ENCODE measurements at places on chromosomes 4 and X. TPM values are rescaled to one million over a fixed set of nuclear protein-coding genes. Genes with fewer than 3 reads are reported as not detected.

Gene LAGE3
- 3.6 TPM for total RNA-seq

DNA sequence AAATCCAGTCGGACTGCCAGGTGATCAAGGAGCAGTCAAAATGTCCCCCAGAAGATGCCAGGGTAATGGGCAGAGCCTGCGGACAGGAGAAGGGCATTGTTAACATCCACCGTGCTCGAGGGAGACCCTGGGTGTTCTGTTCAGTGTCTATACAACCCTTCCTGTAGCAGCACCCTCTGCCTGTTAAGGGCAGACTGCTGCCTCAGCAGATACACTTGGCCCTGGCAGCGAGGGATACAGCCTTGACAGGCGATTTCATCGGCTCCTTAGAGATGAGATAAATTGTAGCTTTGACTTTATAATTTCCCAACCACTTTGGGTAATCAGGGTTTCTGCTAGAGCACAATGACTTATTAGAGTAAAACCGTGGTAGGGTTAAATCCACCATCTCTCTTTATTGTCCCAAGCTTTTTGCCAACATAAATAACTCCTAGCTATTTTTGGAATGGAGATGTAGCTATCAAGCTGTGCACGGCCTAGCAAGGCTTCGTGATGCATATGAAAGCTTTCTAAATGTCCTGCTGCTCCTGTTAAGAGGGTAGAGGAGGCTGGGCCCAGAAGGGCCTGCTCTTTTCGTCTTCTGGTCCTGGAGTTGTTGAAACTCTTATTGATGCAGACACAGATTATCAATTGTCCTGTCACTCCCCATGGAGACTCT lies 195.9 kb downstream of the CPEB2 start:
- DNase-seq: peak; percentile 5
- H3K27me3 ChIP-seq: peaks cover 6% of the 10 kb centered on the region
- no peaks in the 10 kb centered on the region for H3K36me3 ChIP-seq
- peaks cover 2% of the 10 kb centered on the region for H3K4me1 ChIP-seq

GRCh38 chrX:125096469-125096868 lies 223.2 kb upstream of the TEX13C start:
- no peaks in the 10 kb centered on the region for H3K27me3 ChIP-seq
- DNase-seq: no peak
- no peaks in the 10 kb centered on the region for H3K4me1 ChIP-seq
- no peaks in the 10 kb centered on the region for H3K36me3 ChIP-seq
- H3K4me3 ChIP-seq: no peak overlapping the region

GRCh38 chrX:74422576-74423288 lies 1.4 kb downstream of the SLC16A2 start:
- H3K4me3 ChIP-seq: peak overlapping the region; percentile 58
- H3K4me1 ChIP-seq: peaks cover 4% of the 10 kb centered on the region
- DNase-seq: peak; percentile 66
- H3K36me3 ChIP-seq: no peaks in the 10 kb centered on the region

Gene ASMT
- total RNA-seq: not detected

DNA sequence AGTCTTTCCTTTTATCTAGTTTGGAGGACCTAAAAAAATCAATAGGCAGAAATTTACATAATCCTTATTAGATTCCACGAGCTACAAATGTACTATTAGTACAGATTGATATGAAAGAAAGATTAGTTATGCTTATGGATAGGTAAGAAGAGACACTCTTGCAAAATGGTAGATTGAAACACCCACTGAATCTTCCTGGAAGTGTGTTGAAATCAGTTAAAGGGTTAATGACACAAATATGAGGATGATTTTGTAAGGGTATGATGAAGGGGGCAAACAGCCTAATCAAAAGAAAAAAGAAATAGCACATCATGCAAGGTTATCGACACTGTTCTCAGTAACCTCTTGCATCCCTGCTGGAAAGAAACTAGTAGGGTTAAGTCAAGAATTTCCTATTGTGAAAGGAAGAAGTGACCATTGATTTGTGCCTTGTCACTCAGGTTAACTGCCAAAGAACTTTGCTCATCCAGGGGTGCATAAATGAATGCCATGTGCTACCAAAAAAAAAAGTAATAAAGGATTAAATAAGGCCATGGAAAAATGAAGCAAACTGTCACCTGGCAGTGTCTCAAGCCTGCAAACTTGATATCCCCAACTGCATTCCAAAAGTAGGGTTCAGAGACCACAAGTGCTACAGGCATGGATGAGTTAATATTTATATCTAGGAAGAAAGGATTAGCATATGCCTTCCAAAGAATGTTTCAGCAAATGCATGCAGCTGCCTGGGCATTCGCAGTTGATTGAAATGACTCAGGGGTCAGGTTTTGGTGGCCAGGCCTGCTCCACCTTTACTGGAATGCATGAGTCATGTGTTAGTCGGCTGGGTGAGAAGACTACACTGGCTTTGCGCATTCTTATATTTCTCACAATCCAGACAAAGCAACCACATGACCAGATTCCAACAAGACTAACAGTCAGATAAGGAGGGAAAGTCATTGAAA lies 78.3 kb upstream of the ATXN3L start:
- H3K27ac ChIP-seq: peak overlapping the region; percentile 41
- H3K36me3 ChIP-seq: no peaks in the 10 kb centered on the region
- H3K4me3 ChIP-seq: no peak overlapping the region
- peaks cover 4% of the 10 kb centered on the region for H3K4me1 ChIP-seq
- DNase-seq: peak; percentile 100

Gene SLBP
- 66.1 TPM for total RNA-seq

GRCh38 chr4:95910749-95911148 lies 70.9 kb downstream of the PDHA2 start:
- H3K4me1 ChIP-seq: no peaks in the 10 kb centered on the region
- no peak overlapping the region for H3K4me3 ChIP-seq
- H3K36me3 ChIP-seq: no peaks in the 10 kb centered on the region
- no peak overlapping the region for H3K27ac ChIP-seq

DNA sequence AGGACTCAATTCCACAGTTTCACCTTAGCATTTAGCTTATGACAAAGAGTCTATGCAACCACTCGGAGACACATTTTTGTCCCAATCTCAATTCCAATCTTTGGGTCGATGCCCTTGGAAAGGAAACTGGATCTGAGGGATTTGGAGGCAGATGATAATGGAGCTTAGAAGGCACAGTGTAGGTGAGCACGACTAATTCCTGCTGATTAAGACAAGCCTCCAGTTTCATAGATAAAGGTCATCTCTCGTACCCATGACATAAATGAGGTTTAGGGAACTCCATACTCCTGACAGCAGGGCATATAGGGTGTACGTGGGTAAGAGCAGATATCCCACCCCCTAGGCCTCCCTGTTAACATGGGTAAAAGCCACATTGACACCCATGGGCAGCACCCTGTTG lies 24.4 kb upstream of the ZNF718 start:
- H3K27ac ChIP-seq: no peak overlapping the region
- H3K36me3 ChIP-seq: no peaks in the 10 kb centered on the region
- DNase-seq: no peak
- H3K4me3 ChIP-seq: no peak overlapping the region
- H3K27me3 ChIP-seq: no peaks in the 10 kb centered on the region

- H3K4me3 ChIP-seq: peak overlapping the region; percentile 35
- 0 out of 2 replicates have a peak, but pooled peaks cover 2% of the 10 kb centered on the region for H3K4me1 ChIP-seq
- peak overlapping the region; percentile 66 for H3K27ac ChIP-seq
- no peaks in the 10 kb centered on the region for H3K27me3 ChIP-seq
- H3K36me3 ChIP-seq: no peaks in the 10 kb centered on the region
- DNase-seq: peak; percentile 27
These were observed 152.0 kb upstream of the USP9X start for GRCh38 chrX:40933132-40933705.

DNA sequence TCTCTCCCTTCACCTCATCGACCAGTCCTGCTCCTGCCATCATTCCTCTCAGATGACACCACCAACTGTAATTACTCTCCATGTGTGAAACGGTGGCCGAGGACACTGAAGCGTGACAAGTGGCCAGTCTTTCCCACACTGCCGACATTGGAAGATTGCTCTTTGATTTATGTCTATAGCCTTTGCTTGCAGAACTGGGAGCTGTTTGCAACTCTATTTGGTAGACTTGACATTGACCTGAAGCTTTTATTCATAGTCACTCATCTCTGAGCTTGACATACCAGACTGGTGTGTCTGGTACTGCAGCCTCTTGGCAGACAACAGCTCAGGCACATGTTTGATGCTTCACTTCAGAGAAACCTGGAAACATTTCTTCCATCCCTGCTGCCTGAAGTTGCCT lies 121.8 kb upstream of the GALNT7 start:
- no peak overlapping the region for H3K4me3 ChIP-seq
- H3K27ac ChIP-seq: no peak overlapping the region
- peak; percentile 3 for DNase-seq
- H3K36me3 ChIP-seq: no peaks in the 10 kb centered on the region

- H3K27ac ChIP-seq: no peak overlapping the region
- H3K4me3 ChIP-seq: no peak overlapping the region
- no peak for DNase-seq
- no peaks in the 10 kb centered on the region for H3K36me3 ChIP-seq
These were observed 25.4 kb upstream of the HTRA3 start for GRCh38 chr4:8244001-8244757.

GRCh38 chrX:3026074-3026815 lies 15.0 kb upstream of the ARSF start:
- DNase-seq: no peak
- H3K4me1 ChIP-seq: no peaks in the 10 kb centered on the region
- no peak overlapping the region for H3K27ac ChIP-seq
- no peaks in the 10 kb centered on the region for H3K27me3 ChIP-seq

GRCh38 chr4:170853422-170854021 lies 763.8 kb upstream of the AADAT start:
- no peak overlapping the region for H3K4me3 ChIP-seq
- no peaks in the 10 kb centered on the region for H3K4me1 ChIP-seq
- no peak for DNase-seq
- H3K36me3 ChIP-seq: no peaks in the 10 kb centered on the region
- H3K27me3 ChIP-seq: no peaks in the 10 kb centered on the region
- H3K27ac ChIP-seq: no peak overlapping the region

DNA sequence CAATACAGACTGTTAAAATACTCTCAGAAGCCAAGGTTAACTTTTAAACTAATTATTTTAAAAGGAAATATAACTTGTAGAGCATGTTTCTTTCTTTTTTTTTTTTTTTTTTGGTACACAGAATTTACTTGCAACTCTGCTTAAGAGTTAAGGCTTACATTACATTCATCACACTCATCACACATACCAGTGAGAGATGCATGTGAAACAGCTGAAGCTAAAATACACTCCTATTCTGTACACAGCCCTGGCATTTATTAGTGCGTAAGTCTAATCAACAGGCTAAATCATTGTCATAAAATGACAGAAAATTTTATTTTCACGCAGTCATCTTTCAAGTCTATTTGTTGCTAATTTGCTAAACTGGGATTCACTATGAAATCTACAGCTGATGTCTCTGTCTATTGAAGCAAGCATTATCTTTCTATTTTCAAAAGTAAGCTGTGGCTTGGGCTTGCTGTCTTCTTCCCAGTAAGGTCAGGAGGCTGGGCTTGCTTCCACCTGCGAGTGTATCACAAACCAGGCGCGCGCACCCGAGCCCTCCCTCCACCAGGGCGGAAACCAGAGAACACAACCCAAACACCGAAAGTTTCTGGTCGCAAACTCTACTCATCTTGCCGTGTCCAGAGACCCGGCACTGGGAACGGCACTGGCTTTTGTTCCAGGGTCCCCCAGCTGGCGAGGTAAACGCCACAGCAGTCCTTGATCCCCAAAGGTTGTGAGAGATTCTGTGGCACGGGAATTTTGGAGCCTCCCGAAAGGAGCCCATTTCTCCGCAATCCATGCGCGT lies 3.9 kb downstream of the MAML3 start:
- H3K4me3 ChIP-seq: peak overlapping the region; percentile 90
- peak overlapping the region; percentile 95 for H3K27ac ChIP-seq
- H3K27me3 ChIP-seq: no peaks in the 10 kb centered on the region
- no peaks in the 10 kb centered on the region for H3K36me3 ChIP-seq
- peak; percentile 61 for DNase-seq
- H3K4me1 ChIP-seq: no peaks in the 10 kb centered on the region

Gene TRIM75
- not detected for total RNA-seq

DNA sequence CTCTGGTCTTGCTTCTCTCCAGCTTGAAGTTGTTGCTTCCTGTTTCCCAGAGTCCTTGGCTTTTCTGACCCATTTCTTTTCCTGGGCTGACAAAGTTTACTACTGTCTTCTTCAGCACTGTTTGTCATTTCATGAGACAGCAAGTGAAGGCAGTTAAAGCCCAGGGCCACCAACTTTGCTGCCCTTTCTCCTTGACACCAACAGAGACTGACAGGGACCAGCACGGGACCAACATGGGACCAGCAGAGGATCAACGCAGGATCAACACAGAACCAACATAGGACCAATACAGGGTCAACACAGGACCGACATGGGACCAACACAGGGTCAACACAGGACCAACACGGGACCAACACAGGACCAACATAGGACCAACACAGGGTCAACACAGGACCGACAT lies 34.9 kb downstream of the RNF212 start:
- no peak for DNase-seq
- no peak overlapping the region for H3K27ac ChIP-seq
- peaks cover 23% of the 10 kb centered on the region for H3K27me3 ChIP-seq
- H3K4me1 ChIP-seq: peaks cover 6% of the 10 kb centered on the region

DNA sequence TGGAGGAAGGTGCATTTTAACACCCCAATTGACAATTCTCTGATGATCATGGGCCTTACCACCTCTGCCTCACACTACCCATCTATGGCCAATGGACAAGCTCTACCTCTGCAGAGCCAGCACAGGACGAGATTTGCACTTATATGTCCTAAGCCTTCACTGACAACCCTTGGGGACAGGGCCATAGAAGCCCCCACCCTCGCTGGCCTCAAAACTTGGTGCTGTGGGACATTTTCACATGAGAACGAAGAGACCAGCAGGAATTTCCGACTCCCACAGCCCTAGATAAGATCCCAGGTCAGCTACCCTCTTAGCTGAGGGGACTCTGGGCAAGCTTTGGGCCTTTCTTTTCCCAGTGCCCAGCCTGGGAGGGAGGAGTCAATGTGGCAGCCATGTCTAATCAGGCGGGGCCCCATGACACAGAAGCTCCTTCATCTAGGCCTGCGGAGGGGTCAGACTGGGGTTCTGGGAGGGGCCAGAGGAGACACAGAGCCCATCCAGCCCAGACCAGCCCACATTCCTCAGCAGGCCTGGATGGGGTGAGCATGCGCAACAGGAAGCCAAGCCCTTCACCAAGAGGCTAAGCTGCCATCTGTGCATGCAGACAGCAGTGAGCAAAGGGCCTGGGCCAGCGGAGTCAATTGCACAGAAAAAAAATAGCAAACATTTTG lies 12.1 kb downstream of the PJA1 start:
- no peaks in the 10 kb centered on the region for H3K36me3 ChIP-seq
- peaks cover 7% of the 10 kb centered on the region for H3K27me3 ChIP-seq
- peak; percentile 34 for DNase-seq
- H3K27ac ChIP-seq: no peak overlapping the region
- no peak overlapping the region for H3K4me3 ChIP-seq

Gene STARD8
- 1.7 TPM for total RNA-seq
